ENCODE measurements at places on chromosomes 16 and 17.

- peaks cover 3% of the 10 kb centered on the region for H3K4me1 ChIP-seq
- H3K27ac ChIP-seq = no peak overlapping the region
- no peak overlapping the region for H3K4me3 ChIP-seq
- no peak for DNase-seq
- H3K27me3 ChIP-seq = peaks cover 59% of the 10 kb centered on the region
These were observed 2.1 kb upstream of the SEZ6 start for GRCh38 chr17:29007860-29008455.

- H3K36me3 ChIP-seq = no peaks in the 10 kb centered on the region
- H3K4me1 ChIP-seq = no peaks in the 10 kb centered on the region
- no peak for DNase-seq
- no peak overlapping the region for H3K4me3 ChIP-seq
- H3K27ac ChIP-seq = no peak overlapping the region
These were observed 33.9 kb downstream of the MYH11 start for GRCh38 chr16:15822957-15823356.

DNA sequence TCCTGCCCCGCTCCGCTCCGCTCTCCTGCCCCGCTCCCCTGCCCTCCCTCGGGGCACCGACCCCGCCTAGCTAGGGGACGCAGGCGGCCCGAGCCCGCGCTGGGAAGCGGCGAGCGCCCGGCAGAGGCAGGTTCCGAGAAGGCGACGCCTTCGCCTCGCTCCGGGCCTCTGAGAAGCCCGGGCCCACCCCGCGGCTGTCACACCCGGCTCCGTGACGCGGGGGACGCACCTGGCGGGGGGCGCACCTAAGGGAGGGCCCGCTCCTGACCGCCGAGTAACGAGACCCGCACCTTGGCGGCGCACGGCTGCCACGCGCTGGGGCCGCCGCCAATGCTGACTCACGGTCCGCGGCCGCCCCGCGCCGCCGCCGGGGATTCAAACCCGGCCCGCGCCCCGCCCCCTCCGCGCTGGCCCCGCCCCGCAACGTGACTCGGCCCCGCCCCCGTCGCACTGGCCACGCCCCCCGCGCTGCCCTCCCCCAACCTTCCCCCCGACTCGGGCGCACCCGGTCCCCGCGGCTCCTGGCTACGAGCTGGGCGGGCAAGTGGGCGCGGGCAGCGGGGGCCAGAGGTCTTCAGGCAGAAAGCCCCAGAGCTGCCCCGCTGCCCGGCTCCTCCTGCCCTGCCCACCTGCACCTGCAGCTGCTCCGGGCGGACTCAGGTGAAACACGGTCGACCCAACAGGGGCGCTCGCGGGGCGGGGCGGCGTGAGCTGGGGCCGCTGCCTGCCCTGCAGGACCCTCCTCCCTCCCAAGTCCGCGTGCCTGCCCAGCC lies 27.8 kb downstream of the GNPTG start:
- H3K27me3 ChIP-seq = no peaks in the 10 kb centered on the region
- H3K27ac ChIP-seq = peak overlapping the region; percentile 45
- peaks cover 13% of the 10 kb centered on the region for H3K4me1 ChIP-seq
- peaks cover 3% of the 10 kb centered on the region for H3K36me3 ChIP-seq
- peak overlapping the region; percentile 75 for H3K4me3 ChIP-seq

DNA sequence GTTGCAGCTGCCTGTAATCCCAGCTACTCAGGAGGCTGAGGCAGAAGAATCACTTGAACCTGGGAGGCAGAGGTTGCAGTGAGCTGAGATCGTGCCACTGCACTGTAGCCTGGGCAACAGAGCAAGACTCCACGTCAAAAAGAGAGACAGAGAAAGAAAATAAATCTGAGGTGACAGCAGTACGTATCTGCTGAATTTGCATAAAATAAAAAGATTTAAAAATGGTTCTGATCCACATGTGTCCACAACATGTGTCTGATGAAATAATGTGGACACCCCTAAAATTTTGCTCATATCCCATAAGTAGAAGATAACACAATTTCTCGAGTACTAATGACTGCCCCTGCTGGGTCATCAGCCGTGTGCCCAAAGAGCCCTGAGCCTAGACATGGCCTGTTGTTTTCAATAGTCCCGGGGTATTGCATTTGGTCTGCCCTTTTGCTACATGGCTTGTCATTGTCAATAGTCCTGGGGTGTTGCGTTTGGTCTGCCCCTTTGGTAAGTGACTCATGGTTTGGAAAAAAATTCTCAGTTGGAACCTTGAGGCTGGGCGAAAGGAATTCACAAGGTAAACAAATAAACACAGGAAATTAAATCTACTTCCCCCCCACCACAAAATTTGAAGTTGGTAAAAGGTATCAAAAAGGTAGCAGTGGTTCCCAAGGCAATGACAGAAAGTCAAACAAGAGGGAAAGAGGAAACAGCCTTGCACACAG lies 434.6 kb upstream of the MAF start:
- DNase-seq = no peak
- no peaks in the 10 kb centered on the region for H3K27me3 ChIP-seq
- H3K36me3 ChIP-seq = no peaks in the 10 kb centered on the region
- no peak overlapping the region for H3K4me3 ChIP-seq
- no peak overlapping the region for H3K27ac ChIP-seq

DNA sequence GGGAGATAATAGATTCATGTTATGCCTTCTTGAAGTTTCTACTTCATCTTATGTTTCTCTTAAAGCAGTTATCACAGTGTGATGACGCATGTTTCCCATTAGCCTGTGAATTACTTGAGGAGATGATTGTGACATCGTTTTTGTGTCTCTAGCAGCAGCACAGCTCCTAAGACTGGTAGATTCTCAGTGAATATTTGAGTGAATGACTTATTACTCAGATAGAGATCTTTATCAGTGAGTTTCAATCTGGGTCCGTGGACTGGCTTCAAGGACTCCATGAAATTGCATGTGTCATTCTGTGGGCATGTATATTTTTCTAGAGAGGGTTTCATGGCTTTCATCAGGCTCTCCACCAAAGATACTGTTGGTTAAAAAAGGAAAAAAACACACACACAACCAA lies 29.9 kb downstream of the YPEL2 start:
- H3K27ac ChIP-seq = peak overlapping the region; percentile 82
- no peaks in the 10 kb centered on the region for H3K27me3 ChIP-seq
- peak overlapping the region; percentile 52 for H3K4me3 ChIP-seq
- peaks cover 29% of the 10 kb centered on the region for H3K36me3 ChIP-seq

DNA sequence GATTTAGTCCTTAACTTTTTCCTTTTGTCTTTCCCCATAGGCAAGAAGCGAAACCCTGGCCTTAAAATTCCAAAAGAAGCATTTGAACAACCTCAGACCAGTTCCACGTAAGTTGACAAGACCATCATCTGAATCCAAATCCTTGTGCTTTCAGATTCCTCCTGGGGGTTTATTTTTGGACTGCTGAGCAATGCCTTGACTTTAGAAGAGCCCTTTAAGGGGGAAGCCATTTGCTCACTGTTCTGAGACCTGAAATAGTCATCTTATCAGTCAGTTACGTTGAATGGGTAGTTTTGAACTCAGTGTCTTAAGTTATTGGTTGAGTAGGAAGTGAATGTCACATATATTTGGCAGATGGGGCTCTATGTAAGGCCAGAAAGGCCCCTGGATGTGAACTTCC lies 91.2 kb downstream of the MAP2K6 start:
- no peak overlapping the region for H3K27ac ChIP-seq
- H3K36me3 ChIP-seq = peaks cover 9% of the 10 kb centered on the region

- peak; percentile 9 for DNase-seq
- H3K4me1 ChIP-seq = peaks cover 32% of the 10 kb centered on the region
- no peaks in the 10 kb centered on the region for H3K27me3 ChIP-seq
- H3K36me3 ChIP-seq = peaks cover 17% of the 10 kb centered on the region
These were observed 60.9 kb downstream of the RPTOR start for GRCh38 chr17:80605326-80606066.

DNA sequence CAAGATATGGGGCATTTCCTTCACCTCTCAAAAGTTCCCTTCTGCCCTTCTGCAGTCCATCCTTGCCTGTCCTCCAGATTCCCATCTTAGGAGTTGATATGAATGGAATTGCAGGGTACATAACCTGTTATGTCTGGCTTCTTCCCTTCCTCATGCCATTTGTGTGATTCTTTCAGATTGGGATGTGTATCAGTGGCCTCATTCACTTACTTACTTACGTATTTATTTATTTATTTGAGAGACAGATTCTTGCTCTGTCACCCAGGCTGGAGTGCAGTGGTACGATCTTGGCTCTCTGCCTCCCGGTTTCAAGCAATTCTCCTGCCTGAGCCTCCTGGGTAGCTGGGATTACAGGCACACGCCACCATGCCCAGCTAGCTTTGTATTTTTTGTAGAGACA lies 6.2 kb upstream of the TMEM94 start:
- no peak overlapping the region for H3K27ac ChIP-seq
- no peak for DNase-seq
- H3K36me3 ChIP-seq = no peaks in the 10 kb centered on the region

DNA sequence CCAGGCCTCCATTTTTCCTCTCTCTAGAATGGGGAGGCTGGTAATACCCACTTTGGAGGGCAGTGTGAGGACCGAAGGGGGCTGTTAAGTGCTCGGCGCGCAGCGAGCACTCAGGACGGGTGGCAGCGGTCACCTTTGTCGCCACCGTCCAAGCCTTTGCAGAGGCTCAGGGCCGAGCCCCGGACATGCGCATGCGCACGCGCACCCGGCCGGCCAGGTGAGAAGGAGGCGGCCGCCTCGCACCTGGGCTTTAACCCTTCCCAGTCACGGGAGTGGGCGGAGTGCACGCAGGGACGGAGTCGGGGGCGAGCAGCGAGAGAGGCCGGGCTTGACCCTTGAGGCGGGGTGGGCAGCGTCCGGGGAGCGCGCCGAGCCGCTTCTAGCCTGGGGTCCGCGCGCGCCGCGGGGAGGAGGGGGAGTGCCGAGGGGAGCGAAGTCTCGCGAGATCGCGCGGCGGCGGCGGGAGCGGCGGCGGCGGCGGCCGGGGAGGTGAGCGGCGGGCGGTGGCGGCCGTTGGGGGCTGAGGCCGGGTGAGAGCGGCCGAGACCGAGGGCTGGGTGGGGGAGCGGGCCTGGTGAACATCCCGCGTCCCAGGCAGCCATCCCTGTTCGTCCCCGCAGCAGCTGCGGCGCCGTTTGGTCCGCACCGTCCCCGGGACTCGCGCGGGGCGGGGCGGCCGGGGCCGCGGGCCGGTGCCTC lies at the start of gene MRTFB:
Gene MRTFB (plus strand): TSS at position 443 of the 699 bp plus-strand sequence. CDS start 69,288 bp downstream, outside the sequence.
- DNase-seq = peak; percentile 91
- H3K4me1 ChIP-seq = peaks cover 7% of the 10 kb centered on the region
- H3K36me3 ChIP-seq = no peaks in the 10 kb centered on the region
- peak within 1 kb of the TSS; percentile 78 for H3K27ac ChIP-seq

DNA sequence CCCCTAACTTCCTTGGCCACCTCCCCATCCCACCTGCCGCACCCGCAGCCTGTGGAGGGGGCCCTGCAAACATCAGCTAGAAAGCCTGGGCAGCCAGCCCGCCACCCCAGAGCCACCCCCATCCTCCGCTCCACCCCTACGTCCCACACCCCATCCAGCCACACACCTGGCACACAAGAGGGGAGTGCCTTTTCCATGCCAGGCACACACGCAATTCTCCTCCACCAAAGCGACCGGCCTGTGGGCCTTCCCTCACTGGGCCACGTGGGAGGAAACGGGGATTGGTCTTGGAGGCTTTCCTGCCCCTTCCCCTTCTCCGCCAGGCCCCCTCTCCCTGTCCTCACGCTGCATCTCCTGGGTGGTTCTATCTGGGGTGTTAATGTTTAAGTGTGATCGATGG lies 48.7 kb upstream of the TNRC6C start:
- H3K36me3 ChIP-seq = no peaks in the 10 kb centered on the region
- H3K4me1 ChIP-seq = peaks cover 2% of the 10 kb centered on the region
- DNase-seq = no peak
- H3K27me3 ChIP-seq = peaks cover 20% of the 10 kb centered on the region
- H3K27ac ChIP-seq = no peak overlapping the region

GRCh38 chr17:75688209-75688825 lies 21.2 kb downstream of the SAP30BP start:
- DNase-seq = no peak
- peaks cover 10% of the 10 kb centered on the region for H3K36me3 ChIP-seq
- H3K4me3 ChIP-seq = peak overlapping the region; percentile 69
- H3K27ac ChIP-seq = peak overlapping the region; percentile 87
- H3K27me3 ChIP-seq = no peaks in the 10 kb centered on the region

GRCh38 chr16:72957303-72958277 lies 90.3 kb downstream of the ZFHX3 start:
- H3K36me3 ChIP-seq = no peaks in the 10 kb centered on the region
- H3K4me1 ChIP-seq = no peaks in the 10 kb centered on the region
- no peak overlapping the region for H3K27ac ChIP-seq
- no peak overlapping the region for H3K4me3 ChIP-seq

DNA sequence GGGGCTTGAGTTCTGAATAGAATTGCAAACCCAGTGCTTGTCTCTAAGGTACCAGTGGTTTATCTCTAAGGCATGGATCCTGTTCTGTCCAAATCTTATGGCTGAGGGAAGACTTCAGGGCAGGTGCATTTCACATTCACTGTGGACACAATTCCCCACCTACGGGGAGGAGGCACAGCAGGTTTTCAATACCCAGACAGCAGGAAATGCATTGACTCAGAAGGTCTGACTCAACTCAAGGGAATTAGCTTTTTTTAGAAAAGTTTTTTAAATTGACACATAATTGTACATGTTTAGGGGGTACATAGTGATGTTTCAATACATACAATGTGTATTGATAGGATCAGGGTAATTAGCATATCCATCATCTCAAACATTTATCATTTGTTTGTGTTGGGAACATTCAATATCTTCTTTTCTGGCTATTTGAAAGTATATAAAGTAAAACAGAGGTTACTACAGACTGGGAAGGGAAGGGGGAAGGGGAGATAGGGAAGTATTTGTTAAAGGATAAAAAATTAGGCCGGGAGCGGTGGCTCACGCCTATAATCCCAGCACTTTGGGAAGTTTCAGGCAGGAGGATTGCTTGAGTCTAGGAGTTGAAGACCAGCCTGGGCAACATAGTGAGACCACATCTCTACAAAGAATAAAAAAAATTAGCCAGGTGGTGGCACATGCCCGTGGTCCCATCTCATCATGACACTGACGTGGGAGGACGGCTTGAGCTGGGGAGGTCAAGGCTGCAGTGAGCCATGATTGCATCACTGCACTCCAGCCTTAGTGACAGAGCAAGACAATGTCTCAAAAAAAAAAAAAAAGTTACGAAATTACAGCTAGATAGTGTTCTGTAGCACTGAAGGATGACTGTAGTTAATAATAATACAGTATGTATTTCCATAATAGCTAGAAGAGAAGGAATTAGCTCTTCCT lies 54.9 kb downstream of the RGS9 start:
- peaks cover 4% of the 10 kb centered on the region for H3K27me3 ChIP-seq
- no peaks in the 10 kb centered on the region for H3K36me3 ChIP-seq
- no peak overlapping the region for H3K27ac ChIP-seq
- no peak overlapping the region for H3K4me3 ChIP-seq

- H3K4me1 ChIP-seq = peaks cover 4% of the 10 kb centered on the region
- no peak overlapping the region for H3K4me3 ChIP-seq
- no peaks in the 10 kb centered on the region for H3K27me3 ChIP-seq
- no peak overlapping the region for H3K27ac ChIP-seq
- H3K36me3 ChIP-seq = peaks cover 36% of the 10 kb centered on the region
These were observed 89.5 kb upstream of the BCAR1 start for GRCh38 chr16:75340741-75341491.

- no peak overlapping the region for H3K27ac ChIP-seq
These were observed 27.6 kb upstream of the C1QTNF8 start for GRCh38 chr16:1123525-1124230.
